ENCODE measurements at places on chromosomes 11 and 22.

DNA sequence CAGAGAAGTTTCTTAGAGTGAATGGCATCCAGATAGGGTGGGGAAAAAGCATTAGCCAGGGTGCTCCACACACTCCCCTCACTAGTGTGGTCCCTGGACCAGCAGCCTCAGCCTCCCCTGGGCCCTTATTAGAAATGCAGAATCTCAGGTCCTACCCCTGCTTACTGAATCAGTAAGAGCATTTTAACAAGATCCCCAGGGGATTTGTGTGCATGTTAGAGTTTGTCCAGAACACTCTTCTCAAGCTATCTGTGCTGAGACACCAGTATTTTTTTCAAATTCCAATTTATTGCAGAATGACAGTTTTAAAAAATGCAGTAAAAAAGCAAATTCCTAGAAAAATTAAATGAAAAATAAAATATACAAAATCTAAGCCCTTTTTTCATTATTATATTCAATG, 123.1 kb downstream of the MIAT start:
- DNase-seq, result no peak

DNA sequence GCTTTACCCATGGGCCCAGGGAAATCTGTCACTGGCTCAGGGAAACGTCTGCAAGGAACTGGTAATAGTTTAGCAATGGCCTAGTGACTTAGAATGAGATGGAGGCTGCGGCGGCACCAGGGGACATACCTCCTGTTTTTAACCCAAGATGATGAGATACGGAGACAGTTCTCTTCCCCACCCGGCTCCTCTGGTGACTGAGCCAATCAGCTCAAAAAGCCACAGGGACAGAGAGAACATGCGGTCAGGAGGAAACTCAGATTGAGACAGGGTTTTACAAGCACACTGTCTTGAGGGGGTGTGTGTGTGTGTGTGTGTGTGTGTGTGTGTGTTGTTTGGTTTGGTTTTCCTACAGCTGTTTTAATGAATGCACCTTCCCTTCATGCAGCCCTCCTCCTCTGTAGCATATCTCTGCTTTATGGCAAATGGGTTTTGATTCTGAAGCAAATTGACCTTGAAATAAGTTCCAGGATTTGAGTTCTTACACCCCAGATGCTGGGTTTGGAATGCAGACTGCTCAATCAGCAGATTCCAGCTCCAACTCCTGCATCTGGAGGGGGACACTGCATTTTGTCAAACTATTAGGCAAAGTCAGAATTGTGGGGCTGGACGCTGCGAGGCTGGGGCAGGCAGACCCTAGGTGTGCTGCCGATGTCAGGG, 246.2 kb downstream of the NTM start:
- DNase-seq, result no peak

- peak; percentile 64 for DNase-seq
These were observed 423.0 kb downstream of the DYNC2H1 start for GRCh38 chr11:103532133-103532788.

GRCh38 chr11:20043992-20044391, 116.3 kb downstream of the DBX1 start:
- DNase-seq, result no peak

DNA sequence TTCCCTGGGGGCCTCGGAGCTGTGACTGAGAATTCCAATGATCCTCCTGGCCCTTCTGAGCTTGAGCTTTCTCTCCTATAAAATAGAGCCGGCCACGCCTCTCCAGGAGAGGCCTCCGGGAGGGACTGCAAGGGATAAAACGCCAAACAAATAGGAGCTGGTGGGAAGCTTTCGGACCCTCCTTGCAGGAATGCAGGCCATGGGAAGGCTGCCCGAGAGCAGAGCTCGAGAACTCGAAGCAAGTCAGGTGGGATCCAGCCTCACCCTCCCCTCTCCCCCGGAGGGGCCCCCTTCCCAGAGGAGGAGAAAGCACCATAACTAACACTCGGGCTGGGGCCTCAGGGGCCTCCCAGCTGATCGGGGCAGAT, 34.6 kb downstream of the FLRT1 start:
- no peak for DNase-seq

DNA sequence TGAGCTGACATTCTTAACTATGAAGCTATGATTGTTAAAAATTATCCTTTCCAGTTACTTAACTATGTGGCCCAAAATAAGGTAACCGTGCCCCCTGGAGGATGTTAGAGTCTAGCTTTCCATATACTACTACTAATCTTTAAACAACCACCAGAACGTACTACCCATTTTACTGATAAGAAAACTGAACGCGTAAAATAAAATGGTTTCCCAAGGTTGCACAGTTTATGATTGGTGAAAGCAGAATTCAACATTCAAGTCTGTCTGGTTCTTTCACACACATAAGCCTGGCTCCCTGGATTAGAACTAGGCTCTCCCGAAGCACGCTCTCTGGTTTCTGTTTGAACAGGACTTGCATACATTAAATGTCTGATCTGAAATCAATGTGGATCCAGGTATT, 437.8 kb upstream of the CCDC90B start:
- peak; percentile 65 for DNase-seq

DNA sequence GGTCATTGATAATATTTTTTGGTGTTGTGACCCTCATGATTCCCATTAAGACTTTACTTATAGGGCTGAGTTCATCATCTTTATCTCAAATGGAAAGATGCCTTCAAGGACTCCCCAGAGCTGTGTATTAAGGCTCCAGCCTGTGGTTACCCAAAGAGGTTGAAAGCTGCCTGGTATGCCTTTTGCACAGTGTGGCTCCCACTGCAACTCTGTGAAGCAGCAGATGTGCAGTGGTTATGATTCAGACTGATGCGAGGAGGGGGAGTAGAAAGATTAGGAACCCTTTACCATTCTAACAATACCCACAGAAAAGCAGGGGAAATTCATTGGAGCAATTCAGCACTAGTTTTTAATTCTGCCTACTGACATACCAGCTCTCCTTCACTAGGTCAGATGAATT, 560.0 kb downstream of the INSC start:
- DNase-seq, result no peak

DNA sequence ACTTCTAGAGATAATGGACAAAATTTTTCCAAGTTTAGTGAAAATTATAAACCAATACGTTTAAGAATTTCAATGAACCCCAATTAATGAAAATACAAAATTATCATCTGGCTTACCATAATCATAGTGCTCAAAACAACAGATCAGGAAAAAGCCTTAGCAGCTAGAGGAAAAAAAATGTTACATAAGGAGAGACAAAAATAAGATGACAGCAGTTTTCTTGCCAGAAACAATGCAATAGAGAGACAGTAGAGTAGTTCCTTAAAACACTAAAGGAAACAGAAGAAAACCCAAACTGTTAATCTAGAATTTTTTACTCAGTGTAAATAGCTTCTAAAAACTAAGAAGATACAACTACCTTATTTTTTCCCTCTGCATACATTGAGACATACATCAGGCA, 341.7 kb upstream of the CHORDC1 start:
- no peak for DNase-seq

DNA sequence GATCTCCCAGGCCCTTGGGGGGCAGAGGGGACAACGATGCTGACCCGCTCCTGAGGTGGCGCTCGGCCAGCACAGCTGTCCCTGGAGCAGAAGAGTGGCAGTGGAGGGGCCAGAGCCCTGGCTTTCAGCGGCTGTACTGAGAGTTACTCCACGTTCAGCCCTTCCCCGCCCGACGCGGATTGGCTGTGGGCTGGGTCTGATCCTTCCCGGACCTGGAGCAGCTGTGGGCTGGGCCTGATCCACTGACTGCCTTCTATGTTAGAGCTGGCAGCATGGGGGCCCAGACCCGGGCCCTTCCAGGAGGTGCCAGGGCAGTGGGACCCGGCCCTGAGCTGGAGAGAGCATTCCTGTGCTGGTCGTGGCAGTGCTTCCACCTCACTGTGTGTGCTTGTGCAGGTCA, 27.8 kb downstream of the YWHAH start:
- DNase-seq, result no peak

- DNase-seq, result no peak
These were observed 11.8 kb downstream of the LTBP3 start for GRCh38 chr11:65546217-65546958.

GRCh38 chr11:67344264-67344663, 9.1 kb downstream of the POLD4 start:
- DNase-seq, result no peak

DNA sequence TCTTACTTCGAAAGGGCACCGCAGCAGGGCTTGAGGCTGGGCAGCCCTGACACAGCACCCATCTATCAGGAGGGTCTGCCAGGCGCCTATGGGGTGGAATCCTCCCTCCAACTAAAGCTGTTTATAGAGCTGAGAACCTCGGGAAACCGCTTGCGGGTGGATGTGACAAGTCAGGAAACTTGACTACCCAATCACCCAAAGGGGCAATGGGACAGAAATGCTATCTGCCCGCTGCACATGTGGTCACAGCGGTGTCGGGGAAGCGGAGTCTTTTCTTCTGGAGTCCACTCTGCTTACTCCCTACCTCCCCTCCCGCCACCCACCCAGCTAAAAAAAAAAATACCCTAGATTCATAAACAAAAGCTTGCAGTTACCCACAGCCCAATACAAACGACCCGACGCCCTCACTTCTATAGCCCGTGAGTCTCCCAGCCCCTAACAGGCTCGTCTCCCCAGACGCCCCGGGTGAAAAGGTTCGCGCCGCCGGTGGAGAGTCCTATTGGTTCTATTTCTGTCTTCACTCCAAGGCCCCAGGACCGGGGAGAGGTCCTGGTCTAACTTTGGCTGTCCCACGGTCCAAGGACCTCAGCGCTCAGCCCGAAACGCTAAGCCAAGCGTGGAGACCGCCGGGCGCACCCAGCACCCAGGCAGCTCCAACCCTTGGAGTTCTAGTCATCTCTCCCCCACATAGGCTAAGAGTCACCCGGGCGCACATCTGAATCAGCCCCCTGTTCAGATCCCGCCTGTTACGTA, 1.4 kb downstream of the TRPC6 start:
- DNase-seq, result no peak

- no peak for DNase-seq
These were observed 31.5 kb downstream of the MCAM start for GRCh38 chr11:119285431-119285830.

- no peak for DNase-seq
These were observed 591.8 kb downstream of the BUD13 start for GRCh38 chr11:116180806-116181600.

- DNase-seq, result no peak
These were observed 1.0 kb upstream of the RAB3IL1 start for GRCh38 chr11:61918251-61918937.

GRCh38 chr11:8204025-8204424, 35.2 kb upstream of the RIC3 start:
- DNase-seq, result no peak

GRCh38 chr11:32435511-32435941, at the start of gene WT1:
WT1 (minus strand) TSS chr11:32435539.
- DNase-seq, result no peak

- DNase-seq, result no peak
These were observed 63.0 kb downstream of the GALNT18 start for GRCh38 chr11:11558826-11559225.

GRCh38 chr11:44236296-44236695, 73.6 kb downstream of the ALX4 start:
- DNase-seq, result no peak

DNA sequence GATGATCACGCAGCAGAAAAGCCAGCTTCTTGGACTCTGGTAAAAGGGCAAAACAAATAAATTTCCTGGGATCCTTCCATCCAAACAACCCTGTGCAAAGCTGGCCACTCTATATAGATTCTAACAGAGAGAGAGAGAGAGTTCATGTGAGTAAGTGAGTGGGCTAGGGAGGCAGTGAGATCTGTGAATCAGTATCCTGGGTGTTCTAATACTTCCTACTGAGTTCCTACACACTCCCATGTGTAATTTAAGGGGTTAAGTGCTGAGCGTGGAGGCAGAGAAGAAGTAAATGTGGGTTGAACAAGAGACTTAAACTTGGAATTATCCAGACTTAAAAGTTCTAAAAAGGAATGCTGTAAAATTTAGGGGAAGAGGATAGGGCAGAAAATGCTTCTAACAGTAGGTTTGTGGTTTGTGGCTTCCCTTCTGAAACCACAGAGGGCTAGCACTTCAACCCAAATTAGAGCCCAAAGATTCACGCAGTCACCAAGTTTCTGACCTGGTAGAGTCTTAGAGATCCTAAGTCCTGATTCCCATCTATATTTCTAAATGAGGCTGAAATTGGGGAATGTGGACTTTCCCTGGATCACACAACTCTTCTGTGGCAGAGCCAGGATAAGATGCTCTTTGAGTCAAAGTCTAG, 413.9 kb downstream of the TENM4 start:
- peak; percentile 26 for DNase-seq

- peak; percentile 97 for DNase-seq
These were observed 12.2 kb upstream of the NPAS4 start for GRCh38 chr11:66408488-66409214.

DNA sequence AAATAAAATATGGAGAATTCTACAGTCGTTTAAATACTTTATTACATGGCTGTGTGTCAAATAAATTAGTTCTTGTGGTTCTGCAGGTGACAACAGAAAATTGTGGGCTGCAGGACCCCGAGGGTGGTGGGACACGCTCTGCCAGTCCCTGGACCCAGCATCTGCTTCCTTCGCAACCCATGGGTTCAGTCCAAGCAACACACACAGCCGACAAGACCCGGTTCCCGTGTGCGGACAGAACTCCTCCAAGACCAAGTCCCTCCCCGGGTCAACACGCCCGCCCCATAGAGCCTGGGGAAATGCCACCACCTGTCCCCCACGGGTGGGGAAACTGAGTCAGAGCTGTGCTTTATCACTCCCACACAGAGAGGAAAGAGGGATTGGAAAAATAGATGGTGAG, 238.9 kb downstream of the BRD1 start:
- DNase-seq, result no peak

DNA sequence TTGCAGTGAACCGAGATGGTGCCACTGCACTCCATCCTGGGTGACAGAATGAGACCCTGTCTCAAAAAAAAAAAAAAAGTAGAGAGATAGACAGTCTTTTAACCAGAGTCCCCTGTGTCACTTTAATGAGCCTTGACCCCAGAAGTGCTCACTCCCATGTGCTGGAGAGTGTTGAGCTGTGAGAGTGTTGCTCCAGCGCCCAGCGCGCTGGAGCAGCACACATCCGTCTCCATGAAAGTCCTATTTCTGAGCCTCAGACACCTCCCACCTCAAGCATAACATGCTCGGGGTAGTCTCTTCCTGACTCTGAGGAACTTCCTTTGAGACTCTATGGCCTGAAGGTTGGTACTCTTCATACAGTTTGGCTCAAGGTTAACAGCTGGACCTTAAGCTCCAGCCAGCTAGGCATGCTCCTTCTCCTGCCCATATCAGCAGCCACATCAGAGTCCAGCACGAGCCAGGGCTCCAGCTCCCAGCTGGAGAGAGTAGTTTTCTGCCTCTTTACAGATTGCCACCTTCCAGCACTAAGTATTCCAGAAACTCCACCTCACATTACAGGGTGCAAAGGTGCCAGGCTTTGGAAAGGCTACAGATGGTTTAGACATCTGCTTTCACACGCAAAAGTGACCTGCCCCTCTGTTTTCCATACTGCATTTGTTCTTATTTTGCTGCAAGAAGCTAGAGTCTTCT, 29.4 kb upstream of the UBASH3B start:
- DNase-seq, result no peak

GRCh38 chr11:124534051-124534450, 9.4 kb downstream of the OR8B12 start:
- no peak for DNase-seq

DNA sequence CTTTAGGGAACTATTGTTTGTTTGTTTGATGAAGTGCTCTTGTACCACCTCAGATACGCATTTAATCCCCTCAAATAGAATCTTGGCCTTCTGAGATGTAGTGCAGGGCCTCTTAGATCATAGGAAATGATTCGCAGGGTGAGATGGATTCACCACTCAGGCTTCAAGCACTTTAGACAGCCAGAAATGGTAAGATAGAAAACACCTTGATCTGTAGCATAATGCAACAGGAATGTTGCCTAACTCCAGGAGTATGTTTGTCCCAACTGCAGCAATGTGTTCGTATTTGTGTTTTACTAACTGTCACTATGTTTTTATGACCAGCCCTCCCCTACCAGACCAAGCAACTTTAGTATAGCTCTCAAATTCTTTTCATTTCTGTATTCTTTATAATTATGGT, 761.2 kb downstream of the NELL1 start:
- DNase-seq, result no peak

All from AG08395 (cell line).